ENCODE measurements at places on chromosomes 3 and 15.

DNA sequence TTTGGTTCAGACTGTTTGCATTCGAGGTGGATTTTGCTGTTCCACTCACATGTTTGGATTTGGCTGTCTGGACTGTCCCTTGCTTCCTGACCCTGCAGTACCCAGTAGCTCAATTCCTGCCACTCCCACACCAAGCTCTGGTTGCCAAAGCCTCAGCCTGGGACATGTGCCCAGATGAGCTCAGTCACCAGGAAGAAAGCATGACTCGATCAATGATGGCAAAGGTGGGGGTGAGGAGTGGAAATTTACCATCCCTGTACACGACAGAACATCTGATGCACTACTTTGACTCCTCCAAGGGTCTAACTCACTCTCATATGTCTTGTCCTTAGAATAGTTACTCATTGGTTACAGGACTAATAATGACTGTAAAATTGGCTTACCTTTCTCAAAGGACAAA, 45.2 kb downstream of the ZNF385D start:
- no peak for DNase-seq

- DNase-seq, result no peak
These were observed 38.6 kb downstream of the OSBPL10 start for GRCh38 chr3:31942446-31942845.

DNA sequence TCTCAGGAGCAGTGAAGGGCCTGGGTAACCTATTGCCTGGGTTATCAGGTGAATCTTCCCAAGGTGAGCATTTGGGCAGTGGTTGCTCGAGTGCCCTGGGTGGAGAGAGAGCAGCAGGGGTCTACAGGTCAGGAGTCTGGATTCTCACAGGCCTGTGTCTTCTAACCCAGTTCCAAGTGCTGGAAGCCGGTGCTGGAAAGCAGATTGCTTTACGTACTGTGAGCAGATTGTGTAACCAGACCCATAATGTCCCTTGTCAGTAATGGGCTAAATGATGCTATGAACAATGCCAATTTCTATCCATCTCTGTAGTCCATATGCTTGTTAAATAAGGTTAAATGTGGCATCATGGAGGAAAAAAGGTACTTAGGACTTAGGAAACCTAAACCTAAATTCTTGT, 106.5 kb downstream of the TPRG1 start:
- DNase-seq, result no peak

GRCh38 chr3:147384210-147385058, 21.9 kb downstream of the ZIC4 start:
- peak; percentile 59 for DNase-seq

- no peak for DNase-seq
These were observed 121.4 kb upstream of the BFSP2 start for GRCh38 chr3:133278260-133279043.

- DNase-seq, result no peak
These were observed 36.4 kb downstream of the USF3 start for GRCh38 chr3:113659996-113660395.

DNA sequence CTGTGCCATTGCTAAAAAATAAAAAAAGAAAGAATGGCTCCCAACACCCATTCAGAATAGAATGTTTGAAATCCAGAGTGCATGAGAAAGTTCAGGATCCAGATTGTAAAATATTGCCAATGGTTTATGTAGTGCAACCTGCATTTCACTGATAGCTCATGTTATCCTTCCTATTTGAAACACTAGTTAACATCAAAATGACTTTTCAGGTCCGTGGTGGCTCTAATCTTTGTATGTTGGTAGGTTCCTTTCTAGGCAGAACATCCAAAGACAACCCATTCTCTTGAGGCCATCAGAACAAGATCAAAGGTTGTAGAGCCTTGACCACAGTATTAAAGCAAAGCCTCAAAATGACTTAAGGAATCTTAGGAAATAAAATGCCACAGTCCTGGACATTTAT, 51.0 kb downstream of the PLCL2 start:
- DNase-seq, result no peak

- no peak for DNase-seq
These were observed 342.9 kb upstream of the DPH6 start for GRCh38 chr15:35888815-35889214.

- DNase-seq, result no peak
These were observed 168.1 kb upstream of the LRRN1 start for GRCh38 chr3:3631114-3631513.

DNA sequence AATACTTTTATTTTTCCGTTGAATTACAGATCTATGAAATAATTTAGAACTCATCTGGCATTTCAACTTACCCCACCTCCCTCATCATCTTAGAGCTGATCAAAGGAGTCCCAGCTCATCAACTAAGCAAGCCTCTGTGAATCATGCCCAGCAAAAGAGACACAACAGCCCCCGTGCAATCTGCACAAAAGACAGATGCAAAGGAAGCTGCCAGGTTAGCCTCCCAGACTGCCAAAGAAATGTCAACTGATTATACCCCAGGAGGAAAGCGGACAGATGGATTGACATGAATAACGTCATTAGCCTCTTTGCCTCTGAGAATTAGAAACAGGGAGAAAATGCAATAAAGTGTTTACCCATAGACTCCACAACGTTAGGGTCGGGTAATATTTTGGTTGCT, 75.0 kb downstream of the GABRB3 start:
- no peak for DNase-seq

GRCh38 chr3:112607863-112608262, 33.1 kb downstream of the CCDC80 start:
- no peak for DNase-seq

DNA sequence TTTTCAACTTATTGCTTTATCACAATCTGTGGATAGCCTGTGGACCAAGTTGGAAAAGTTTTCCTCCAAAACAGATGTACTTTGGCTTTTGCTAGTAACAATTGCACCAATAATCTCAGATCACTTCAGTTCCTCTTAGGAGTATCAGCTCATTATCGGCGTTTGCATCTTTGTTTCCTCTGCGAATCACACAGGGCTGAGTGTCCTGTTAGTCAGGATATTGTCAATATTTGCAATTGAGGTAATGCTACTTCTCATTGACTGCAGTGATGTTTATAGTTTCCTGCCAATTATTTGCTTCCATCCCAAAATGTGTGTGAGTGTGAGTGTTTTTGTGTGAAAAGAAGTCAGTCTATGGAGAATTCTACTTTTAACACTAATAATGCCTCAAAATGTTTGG, 545.0 kb downstream of the SI start:
- DNase-seq, result no peak

- DNase-seq, result no peak
These were observed 27.6 kb downstream of the RFT1 start for GRCh38 chr3:53102601-53103147.

- DNase-seq, result no peak
These were observed 18.6 kb upstream of the SLC24A5 start for GRCh38 chr15:48102167-48102566.

GRCh38 chr3:186997473-186997939, 67.2 kb downstream of the ST6GAL1 start:
- no peak for DNase-seq

DNA sequence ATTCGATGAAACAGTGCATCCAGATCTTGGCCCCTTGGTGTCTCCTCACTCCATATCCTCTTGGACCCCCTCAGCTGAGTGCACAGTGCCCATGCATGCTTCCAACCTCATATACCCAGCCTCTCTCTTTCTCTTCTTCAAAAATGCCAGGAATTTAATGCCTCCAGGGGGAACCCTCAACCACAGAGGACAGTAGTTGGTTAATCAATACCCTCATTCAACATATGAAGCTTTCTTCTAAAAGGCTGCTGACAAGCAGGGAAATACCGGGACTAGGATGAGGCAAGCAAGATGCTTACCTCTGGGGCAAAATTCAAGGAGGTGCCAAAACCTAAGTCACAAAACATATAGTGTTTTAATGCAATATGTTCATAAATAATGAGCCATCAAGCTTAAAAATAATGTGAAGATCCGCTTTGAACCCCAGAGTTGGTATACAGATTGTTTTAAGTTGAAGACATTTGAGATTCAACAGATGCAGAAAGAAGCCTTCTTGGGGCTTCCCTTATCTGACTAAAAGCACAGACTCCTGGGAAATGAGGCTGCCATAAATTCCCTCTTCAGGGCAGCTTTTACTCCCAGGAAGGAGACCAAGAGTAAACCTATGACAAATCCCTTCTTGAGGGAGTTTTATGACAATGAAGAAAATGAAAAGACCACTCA, 48.2 kb upstream of the FHIT start:
- DNase-seq, result no peak

- DNase-seq, result no peak
These were observed 628.1 kb downstream of the IGSF11 start for GRCh38 chr3:118406562-118406961.

DNA sequence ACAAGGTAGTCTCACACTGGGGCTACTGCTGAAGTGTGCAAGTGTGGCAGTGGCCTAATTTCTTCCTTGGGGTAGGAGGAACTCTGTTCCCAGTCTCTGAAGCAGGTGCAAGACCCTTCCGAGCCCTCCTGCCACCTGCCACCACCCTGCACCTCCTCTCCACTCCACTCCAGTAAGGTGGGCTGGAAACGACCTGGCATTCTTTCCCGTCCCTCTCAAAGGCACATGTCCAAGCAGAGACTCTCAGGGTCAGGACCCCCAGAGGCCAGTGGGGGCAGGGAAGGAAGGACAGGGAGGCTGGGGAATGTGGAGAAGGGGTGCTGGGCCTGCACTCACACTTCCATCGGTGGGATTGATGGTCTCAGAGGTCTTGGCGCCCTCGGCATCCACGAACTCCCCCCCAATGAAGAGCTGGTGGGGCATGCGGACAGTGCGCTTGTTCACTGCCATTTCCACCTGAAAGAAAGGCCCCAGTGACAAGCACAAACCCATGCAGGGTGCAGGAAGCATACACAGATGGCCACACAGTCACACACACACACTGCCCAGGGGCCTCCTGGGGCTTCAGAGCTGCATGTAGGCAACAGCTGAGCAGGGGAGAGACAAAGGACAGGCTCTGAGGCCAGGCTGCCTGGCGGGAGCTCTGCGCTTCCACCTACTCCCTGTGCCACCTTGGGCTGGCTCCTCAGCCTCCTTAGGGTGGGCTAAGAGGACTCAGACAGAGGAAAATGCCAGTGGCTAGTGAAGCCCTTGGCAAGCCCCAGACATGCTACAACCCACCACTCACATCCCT, 43.8 kb downstream of the ALDH1L1 start:
- DNase-seq, result no peak

- no peak for DNase-seq
These were observed 147.0 kb upstream of the VEPH1 start for GRCh38 chr3:157650172-157650571.

GRCh38 chr15:42072141-42072685, 22.1 kb downstream of the PLA2G4D start:
- DNase-seq, result no peak

DNA sequence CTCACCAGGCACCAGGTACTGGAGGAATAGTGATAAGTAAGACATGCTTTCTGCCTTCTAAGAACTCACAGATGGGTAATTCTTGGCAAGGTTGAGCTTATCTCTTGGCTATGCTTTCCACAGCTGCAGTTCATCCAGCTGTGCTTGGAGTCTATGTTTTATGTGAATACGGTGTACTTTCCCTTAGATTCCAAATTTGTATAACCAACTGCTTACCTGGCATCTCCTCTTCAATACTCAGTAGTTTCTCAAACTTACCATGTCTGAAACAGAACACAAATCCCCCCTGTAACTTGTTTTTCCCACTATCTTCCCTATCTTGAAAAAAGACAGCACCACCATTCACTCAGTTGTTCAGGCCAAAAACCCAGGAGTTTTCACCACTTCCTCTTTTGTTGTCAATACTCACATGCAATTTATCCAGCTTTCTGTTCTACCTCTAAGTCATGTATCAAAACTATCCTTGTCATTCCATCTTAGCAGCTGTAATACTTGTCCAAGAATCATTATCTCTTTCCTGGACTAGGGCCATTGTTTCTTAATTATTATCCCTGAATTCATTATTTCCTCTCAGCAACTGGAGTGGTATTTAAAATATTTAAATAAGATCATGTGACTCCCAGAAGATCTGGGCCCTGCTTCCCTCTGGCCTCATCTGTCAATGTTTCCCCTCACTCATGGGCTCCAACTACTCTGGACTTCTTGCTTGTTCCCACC, 32.6 kb downstream of the COL6A5 start:
- DNase-seq, result no peak

GRCh38 chr3:151203051-151203420, at the start of gene GPR171:
Gene GPR171 (minus strand): TSS chr3:151203216. CDS start chr3:151199386, 3,830 bp downstream.
- DNase-seq, result no peak

GRCh38 chr3:22632536-22632935, 570.6 kb upstream of the UBE2E2 start:
- no peak for DNase-seq

DNA sequence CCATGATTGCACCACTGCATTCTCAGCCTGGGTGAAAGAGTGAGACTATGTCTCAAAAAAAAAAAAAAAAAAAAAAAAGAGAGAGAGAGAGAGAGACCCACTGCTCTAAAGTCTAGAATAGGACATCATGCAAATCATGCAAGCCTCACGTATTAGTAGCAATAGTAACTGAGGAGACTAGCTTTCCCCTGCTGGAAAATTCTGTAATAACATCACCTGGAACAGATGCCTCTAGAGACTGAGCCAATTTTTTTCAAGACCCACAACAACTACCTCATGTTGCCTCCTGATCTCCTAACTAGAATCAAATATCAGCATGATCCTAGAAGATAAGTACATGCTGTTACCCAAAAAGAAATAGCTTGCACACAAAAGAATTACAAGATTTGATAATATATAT, 461.9 kb downstream of the AGBL1 start:
- DNase-seq, result no peak

GRCh38 chr3:111882194-111882593, 23.1 kb downstream of the PHLDB2 start:
- DNase-seq, result no peak

DNA sequence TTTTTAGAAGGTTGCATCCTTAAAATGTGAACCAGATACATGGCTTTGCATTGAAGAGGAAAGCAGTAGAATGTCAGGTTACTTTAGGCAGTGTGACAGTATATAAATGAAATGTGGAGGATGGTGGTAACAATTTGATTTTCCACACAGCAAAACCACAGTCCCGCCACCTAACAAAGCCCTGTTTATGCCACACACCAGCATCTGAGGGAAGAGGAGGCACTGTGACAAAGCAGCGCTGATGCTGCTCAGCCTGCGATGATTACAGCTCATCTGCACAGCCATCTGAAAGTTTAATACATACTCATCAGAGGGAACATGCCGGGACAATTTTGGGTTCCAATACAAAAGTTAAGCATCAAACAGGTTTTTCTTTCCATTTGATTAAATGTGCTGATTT, 8.9 kb downstream of the RNF7 start:
- DNase-seq, result no peak

DNA sequence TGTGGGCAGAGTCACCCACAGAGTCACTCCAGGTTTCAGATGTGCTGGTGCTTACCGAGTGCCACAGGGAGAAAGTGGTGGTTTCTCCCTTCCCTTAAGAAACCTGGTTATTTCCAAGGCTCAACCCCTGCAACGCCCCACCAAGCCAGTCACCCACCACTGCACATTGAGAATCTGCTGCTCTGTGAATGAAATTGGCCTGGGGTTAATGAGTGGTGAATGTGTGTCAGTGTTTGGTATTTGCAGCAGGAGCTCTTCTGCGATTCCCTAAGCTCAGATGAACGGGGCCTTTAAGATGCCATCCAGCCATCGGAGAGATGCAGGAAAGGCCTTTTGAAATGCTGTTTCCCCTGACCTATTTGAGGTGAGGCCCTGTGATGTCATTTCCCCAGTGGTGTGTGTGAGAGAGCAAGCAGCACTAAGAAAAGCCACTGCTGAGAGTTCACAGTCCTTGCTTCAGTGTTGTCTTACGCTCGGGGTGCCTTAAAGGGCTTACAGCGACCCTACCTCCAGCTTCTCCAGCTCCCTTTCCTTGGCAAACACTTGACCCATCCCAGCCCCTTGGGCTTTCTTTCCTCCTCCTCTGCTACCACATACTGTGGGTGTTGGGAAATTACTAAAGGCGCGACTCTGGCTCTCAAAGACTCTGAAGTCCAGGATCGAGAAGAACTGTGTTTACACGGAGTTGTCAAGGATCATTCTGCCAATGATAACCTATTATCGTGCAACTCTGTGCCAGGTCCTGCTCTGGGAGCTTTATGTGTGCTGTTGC, 68.9 kb downstream of the SMAD3 start:
- DNase-seq, result peak; percentile 54
